ENCODE measurements at places on chromosomes 2 and 18. TPM values are rescaled to one million over a fixed set of nuclear protein-coding genes. Genes with fewer than 3 reads are reported as not detected.

CYP26B1 gene
- 0.07 TPM for polyA plus RNA-seq

RNU2-63P gene
- 2.8 TPM for polyA plus RNA-seq

FBXO36 gene
- polyA plus RNA-seq: 5.8 TPM

GPR35 gene
- polyA plus RNA-seq: 0.21 TPM
